ENCODE measurements at places on chromosomes 11 and 22.

- DNase-seq = no peak
These were observed 24.1 kb upstream of the POU2AF1 start for GRCh38 chr11:111403051-111403726.

- DNase-seq = no peak
These were observed 241.8 kb upstream of the ARHGAP42 start for GRCh38 chr11:100445231-100445735.

DNA sequence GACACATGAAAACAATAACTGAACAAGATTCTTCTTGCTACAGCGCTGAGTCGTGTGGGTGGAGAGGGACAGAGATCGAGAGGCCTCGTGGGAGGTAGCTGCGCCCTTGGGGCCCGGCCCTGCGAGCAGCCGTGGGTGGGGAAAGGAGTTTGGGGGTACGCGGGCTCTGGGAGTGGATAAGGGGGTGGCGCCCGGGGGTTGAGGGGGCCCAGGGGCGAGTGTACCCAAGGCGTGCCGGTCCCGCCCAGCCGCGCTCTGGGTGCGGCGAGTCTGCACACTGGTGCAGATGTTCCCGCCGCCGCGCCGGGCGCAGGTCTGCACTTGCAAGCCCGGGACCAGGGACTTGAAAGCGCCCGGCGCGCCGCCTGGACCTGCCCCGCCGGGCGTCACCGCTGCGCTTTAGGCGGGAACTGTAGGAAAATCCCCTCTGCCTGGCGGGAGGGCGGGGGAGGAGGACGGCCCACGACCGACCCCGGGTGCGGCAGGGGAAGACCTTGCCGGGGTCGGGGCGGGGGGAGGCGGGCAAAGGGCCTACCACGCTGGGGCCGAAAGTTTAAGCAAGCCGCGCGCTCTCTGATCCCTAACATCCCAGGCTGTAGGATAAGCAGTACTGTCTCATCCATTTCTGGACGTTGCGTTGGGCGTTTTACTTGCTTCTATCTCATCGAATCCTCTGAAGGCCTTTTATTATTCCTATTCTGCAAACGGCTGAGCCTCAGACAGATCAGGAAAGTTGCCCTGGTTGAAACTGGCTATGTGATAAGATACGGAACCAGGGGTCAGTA is 1.4 kb upstream of the KREMEN1 start:
- no peak for DNase-seq

GRCh38 chr11:117891362-117891761 is 14.9 kb upstream of the FXYD6 start:
- DNase-seq = no peak

- DNase-seq = no peak
These were observed 34.1 kb downstream of the CHRDL2 start for GRCh38 chr11:74696939-74697675.

DNA sequence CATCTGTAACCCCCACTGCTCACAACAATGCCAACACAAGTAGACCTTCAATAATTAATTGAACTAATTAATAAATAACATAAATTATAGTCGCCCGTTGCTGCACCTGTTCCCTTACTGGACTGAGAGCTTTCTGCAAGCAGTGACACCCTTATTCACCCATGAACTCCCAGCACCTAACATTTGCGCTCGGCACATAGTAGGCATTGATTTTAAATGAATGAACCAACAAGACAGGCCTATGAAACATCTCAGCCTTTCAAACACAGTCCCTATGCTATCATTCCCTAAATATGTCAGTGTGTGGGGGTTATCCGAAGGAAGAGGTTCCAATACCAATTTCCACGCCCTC is 1.1 kb downstream of the THAP12 start:
- no peak for DNase-seq

DNA sequence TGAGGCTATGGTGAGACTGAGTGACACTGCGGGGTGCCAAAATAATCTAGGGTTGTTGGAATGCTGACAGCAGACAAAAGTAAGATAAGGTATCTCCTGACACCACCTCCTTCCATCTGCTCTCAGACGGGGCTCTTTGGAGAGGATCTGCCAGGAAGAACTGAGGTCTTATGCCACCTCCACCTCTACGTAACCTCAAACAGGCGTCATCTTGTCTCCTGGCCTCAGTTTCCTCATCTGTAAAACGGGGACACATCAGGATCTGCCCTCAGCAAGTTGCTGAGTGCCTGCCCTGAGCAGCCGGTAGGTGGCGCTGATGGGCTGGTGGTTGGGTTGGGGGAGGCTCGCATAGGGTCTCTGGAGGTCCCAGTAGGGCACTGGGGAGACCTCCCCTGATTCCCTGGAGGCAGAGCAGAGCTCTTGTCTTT is 1.7 kb upstream of the MYEOV start:
- no peak for DNase-seq

GRCh38 chr11:118152552-118153471 is at the start of gene SCN4B:
TSS of gene SCN4B (minus strand) at chr11:118152823. CDS start at chr11:118152673, 150 bp downstream.
- DNase-seq = no peak

DNA sequence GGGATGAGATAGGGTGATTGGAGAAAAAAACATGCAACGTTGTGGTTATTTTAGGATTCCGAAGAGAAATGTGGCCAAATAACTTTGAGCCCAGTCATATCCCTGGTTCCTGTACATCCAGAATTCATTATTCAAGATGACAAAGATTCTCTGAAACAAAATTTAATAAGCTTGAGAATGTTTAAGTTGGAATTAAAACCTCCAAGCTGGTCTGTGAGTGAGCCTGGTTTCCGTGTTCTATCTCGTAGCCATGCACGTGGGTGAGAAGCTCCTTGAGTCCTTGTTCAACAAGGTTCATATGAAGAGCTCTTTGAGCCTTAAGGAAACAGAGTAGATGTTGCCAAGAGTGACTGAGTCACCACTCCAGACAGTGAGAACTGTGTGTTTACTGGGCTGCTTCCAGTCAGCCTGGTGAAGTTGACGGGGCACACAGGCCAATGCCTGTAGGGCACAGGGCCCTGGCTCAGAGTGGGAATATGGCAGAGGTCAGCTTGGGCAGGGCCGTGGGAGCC is 206.5 kb downstream of the NAV2 start:
- DNase-seq = no peak

DNA sequence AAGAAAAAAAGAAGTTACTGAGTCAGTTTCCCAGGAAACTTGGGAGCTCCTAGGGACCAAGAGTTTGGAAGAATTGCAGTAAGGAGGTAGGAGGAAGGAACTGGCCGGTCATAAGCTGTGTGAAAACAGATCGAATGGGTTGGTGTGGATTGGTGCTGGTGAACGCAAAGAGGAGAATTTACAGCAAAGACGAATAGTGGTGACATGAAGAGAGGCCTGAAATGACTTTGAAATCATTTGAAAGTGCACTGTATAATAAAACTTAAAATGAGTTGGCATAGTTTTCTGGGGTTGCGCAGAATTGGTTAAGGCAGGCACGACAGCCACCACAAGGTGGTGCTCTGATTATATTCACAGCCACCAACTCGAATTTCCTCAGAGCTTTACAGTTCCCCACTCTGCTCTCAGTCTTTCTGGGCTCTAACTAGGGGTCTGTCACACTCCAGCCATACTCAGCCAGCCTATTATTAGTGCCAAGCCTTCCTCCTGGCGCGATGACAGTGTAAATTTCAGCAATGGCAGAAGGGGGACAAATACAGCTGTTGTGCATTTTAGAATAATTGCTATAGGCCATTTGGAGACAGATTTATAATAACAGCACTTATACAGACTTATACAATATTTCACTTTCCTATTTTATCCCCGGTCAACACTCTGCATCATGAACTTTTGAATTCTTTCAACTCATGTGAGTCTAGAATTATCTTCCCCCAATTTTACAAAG is 8.3 kb upstream of the HTR3B start:
- DNase-seq = peak; percentile 6

DNA sequence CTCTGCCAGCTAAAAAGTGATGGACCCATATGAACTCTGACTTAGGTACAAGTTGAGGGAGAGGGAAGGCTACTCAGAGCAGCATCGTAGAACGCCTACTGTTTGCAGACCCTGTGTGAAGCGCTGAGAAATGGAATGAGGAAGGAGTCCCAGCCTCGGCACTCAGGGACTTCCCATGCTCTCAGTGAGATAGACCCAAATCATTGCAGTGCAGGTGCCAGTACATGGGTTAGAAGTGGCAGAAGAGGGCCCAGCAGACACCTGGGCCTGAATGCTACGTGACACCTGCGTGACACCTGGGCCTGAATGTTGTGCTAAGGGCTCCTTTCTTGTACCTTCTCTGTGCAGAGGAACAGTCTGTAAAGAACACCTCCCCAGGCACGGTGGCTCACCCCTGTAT is 2.6 kb upstream of the PDGFB start:
- DNase-seq = no peak

DNA sequence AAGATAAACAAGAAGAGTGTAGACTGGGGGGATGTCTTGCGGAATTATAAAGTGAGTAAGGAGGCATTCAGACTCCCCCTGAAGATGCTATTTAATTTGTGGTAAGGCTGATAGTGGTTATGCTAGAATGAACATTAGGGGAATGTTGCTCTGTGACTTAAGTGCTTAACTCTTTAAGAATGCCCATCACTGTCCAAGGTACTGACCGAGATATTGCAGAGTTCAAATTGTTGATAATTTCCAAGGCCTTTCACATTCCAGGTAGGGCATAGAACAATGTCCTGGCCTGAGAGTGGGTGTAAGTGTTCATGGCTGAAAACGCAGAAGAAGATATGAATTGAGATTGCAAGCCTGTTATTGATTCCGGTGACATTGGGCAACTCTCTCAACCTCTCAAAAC is 90.3 kb upstream of the SEZ6L start:
- DNase-seq = no peak

GRCh38 chr11:15563054-15563453 is 448.3 kb downstream of the INSC start:
- DNase-seq = no peak

GRCh38 chr22:45585437-45585755 is 82.7 kb downstream of the FBLN1 start:
- DNase-seq = no peak

DNA sequence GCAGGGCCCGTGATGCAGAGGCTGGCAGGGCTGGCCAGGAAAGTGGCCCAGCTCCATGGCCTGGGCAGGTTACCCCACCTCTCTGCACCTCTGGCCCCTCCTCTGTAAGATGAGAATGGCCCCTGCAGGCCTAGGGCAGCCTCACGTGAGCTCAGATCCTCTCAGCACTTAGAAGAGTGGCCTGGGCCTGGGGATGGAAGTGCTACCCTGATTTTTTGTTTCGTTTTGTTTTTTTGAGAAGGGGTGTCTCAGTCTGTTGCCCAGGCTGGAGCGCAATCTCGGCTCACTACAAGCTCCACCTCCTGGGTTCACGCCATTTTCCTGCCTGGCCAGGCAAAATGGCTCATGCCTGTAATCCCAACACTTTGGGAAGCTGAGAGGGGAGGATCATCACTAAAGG is 982 bp downstream of the APOBEC3H start:
- no peak for DNase-seq
